Omental fat pad (tissue), 4 donors: ENCODE measurements at places on chromosomes 3 and 15. TPM values are rescaled to one million over a fixed set of nuclear protein-coding genes. Genes with fewer than 3 reads are reported as not detected.

The TUSC7 gene
- total RNA-seq, result not detected

The CHRFAM7A gene
- total RNA-seq, result 3.4 TPM

The PP2D1 gene
- not detected for total RNA-seq

The RHOA gene
- 542 TPM for total RNA-seq

The GABPB1 gene
- 25.7 TPM for total RNA-seq

The STX19 gene
- total RNA-seq, result not detected

The SENP8 gene
- total RNA-seq, result 1.1 TPM

The GABRR3 gene
- not detected for total RNA-seq

The CPEB1 gene
- 3.2 TPM for total RNA-seq

The GOLGA8K gene
- 0.48 TPM for total RNA-seq

The ARGFX gene
- total RNA-seq, result not detected
